ENCODE measurements at places on chromosomes 12 and 14. TPM values are rescaled to one million over a fixed set of nuclear protein-coding genes. Genes with fewer than 3 reads are reported as not detected.

The CCDC196 gene
- not detected for total RNA-seq

The RPGRIP1 gene
- not detected for total RNA-seq

The RNASE7 gene
- total RNA-seq, result not detected

The PRICKLE1 gene
- 6.1 TPM for total RNA-seq

The PPP4R4 gene
- under 0.01 TPM for total RNA-seq

The HPD gene
- total RNA-seq, result not detected

The SLC17A8 gene
- not detected for total RNA-seq

The TMEM117 gene
- 1.9 TPM for total RNA-seq

The RAD9B gene
- 0.30 TPM for total RNA-seq

The MDP1 gene
- 16.9 TPM for total RNA-seq

The LRRC9 gene
- total RNA-seq, result not detected

The RILPL2 gene
- 7.1 TPM for total RNA-seq

The PSMC6 gene
- 176 TPM for total RNA-seq

The NOS1 gene
- not detected for total RNA-seq

The TOMM20L gene
- not detected for total RNA-seq

The RHNO1 gene
- 16.9 TPM for total RNA-seq

The BTG1 gene
- total RNA-seq, result 9.4 TPM

The CIROP gene
- not detected for total RNA-seq

The FOXN4 gene
- total RNA-seq, result not detected

The GPHN gene
- total RNA-seq, result 10.8 TPM

The TXNDC16 gene
- 3.5 TPM for total RNA-seq

The NTN4 gene
- 190 TPM for total RNA-seq

The GPR132 gene
- not detected for total RNA-seq

The TCHP gene
- total RNA-seq, result 17.5 TPM

The PARP11 gene
- total RNA-seq, result 3.6 TPM

The ADCY6 gene
- total RNA-seq, result 27.8 TPM

The TTC9 gene
- total RNA-seq, result under 0.01 TPM

The KRT71 gene
- total RNA-seq, result not detected

The HNF1A gene
- not detected for total RNA-seq

The LALBA gene
- not detected for total RNA-seq

The KRT73 gene
- total RNA-seq, result not detected

The KCNK10 gene
- not detected for total RNA-seq

The ACRBP gene
- 0.46 TPM for total RNA-seq

The NGB gene
- total RNA-seq, result not detected

The ADAMTS20 gene
- total RNA-seq, result not detected

The LRCOL1 gene
- total RNA-seq, result not detected

The MYH6 gene
- total RNA-seq, result not detected

The ANO2 gene
- total RNA-seq, result 16.2 TPM

The KLRB1 gene
- total RNA-seq, result not detected

Data from epithelial cell of umbilical artery (primary cell).